Hematopoietic multipotent progenitor cell treated with erythropoietin and hydrocortisone succinate and interleukin-3 and kit ligand, for 4 days (in vitro differentiated cells): ENCODE measurements at places on chromosomes 13 and 19.

DNA sequence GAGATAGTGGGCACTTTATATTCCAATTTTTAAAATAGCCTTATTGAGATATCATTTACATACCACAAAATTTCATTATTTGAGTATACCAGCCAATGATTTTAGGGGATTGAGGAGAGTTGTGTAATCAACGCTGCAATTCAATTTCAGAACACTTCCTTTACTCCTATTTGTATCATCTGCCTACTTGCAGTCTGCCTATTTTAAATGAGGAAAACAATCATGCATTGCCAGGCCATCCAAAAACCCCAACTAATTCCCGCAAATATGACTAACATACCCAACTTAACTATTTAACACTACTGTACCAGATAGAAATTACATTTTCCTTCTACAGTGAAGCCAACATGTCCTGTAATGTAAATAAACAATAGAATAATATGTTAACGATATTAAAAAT, 26.7 kb downstream of the CAB39L start:
- no peak for DNase-seq

- DNase-seq, result no peak
Measured at GRCh38 chr19:35991731-35992450, 3.1 kb upstream of the SDHAF1 start.

GRCh38 chr19:1113030-1113985, 9.5 kb downstream of the GPX4 start:
- peak; percentile 95 for DNase-seq

- no peak for DNase-seq
Measured at GRCh38 chr13:44371421-44371820, 2.2 kb upstream of the SERP2 start.

DNA sequence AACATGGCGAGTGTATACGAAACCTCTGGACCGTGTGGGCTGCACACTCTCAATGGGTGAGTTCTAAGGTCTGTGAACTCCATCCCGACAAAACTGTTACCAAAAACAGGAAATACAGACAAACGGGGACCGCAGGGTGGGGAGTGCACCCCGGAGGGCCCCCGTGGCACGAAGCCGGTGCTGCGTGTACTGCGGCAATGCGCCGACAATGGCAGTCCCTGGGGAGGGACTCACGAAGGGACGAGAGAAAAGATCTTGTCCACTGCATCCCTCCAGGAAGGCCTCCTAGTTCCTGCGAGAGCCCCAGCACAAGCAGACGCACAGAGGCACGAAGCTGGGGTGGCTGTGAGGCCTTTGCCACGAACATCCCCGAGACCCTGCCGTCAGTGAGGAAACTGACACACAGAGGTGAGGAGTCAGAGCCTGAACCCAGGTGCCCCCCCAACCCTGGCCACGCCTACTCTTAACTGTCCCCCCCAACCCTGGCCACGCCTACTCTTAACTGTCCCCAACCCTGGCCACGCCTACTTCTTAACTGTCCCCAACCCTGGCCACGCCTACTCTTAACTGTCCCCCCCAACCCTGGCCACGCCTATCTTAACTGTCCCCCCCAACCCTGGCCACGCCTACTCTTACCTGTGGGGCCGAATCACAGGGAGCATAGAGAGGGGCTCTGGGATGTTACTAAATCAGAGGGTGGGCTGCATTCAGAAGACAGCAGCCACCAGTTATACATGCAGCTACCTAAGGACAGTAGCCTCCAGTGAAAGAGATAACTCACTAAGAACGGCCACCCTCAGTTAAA, 4.2 kb downstream of the MED16 start:
- peak; percentile 72 for DNase-seq

DNA sequence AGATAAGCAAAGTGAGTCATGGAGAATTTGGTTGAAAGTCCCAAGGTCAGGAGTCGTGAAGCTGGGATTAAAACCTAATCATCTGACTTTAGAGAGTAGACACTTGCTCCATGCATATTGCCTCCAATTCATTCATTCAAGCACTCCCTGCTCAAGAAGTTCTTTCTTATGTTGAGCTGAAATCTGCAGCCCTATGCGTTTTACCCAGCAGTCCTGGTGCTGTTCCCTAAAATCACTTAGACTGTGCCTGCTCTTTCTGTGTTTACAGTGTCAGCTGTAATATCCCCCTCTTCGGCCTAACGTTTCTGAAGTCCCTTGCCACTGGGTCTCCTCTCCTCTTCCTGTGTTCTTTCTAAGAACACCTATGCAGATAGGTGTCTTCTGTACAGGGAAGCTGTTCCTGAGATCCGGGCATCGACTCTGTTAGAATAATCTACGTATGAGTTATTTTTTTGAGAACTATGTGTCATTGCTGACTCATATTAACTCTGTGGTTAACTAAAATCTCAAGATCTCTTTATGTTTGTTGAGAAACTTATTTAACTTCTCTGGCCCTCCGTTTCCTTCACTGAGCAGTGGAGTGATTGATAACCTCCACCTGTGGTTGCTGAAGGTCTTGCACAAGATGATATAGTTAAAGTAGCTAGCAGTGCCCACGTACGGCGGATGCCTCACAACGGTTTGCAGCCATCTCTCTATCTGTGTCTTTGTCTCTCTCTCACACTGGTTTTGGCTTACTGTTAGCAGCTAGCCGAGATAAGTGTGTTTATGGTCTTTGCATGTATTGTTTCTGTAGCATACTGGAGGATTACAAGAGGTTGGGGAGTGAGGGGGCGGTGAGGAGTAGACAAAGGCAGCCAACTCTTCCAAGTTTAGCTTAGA, 4.7 kb downstream of the ALOX5AP start:
- peak; percentile 91 for DNase-seq

DNA sequence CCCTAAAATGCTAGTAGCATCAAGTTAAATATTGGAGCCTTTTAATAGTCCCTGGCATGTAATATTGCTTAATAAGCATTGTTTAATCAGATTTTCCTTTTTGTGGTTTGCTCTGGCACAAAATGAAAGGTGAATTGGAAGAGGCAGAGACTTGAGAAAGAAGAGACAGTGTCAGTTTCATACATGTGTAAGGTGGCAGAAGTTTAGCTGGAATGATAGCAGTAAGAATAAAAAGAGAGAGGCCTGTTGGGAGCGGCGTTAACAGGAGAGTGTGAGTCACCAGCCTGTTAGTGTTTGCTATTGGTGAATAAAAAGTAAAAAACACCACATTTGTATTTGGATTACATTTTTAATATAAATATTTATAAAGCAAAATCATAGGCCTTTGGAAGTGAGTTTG, 145.3 kb downstream of the PDS5B start:
- no peak for DNase-seq

- DNase-seq, result no peak
Measured at GRCh38 chr13:72109863-72110262, 242.9 kb upstream of the DACH1 start.

DNA sequence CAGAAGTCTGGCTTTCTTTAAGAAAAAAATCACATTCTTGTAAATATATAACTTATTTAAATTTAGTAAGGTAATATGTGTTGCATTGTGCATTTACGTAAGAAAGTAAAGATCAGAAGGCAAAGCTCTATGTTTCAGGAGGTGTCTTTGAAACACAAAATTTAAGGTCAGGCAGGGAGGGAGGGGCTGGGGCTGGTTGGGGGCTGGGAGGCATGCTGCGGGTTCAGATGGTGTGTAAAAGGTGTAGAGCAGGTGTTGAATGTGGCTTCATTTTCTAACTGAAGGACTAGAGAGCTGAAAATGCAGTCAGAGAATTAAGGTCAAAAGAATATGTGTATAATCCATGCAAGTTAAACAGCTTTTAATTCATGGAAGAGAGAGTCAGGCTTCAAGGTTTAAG, 14.3 kb downstream of the FAM216B start:
- no peak for DNase-seq

DNA sequence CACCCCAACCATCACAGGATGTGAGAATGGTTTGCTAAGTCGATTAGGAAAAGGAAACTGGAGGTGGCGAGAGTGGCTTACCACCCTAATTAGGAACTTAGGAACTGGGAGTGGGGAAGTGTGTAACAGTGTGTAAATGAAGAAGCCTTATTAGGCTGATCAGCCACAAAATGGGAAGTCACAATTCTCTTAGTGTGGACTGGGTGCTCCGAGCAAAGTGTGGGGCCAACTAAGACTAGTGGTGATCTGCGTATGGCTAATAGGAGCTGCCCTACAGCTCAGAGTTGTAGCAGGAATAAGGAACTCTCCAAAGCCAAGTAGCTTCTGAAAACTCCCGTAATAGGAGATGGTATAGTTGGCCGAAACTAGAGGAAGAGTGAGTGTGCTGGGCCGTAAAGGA, 7.6 kb downstream of the SIGLEC11 start:
- DNase-seq, result no peak

- DNase-seq, result no peak
Measured at GRCh38 chr19:17679526-17680229, 8.5 kb downstream of the UNC13A start.

- DNase-seq, result no peak
Measured at GRCh38 chr13:51019026-51019425, 92.0 kb downstream of the C13orf42 start.

DNA sequence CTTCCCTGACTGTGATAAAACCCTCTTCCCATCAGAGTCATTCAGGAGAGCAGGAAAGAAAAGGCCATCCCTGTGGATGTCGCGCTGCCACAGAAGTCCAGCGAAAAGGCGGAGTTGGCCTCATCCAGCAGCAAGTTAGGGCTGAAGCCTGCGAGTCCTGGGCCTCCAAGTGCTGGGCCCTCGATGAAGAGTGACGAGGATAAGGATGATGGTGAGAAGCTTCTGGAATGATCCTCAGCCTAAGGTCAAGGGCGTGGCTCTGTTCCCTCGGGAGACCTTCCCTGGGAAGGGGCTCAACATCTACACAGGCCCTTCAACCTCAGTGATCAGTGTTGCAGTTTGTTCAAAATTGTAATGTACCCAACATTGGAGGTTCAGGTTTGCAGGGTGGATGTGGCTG, 22.3 kb downstream of the TEX29 start:
- DNase-seq, result no peak

GRCh38 chr19:56133858-56134653, 7.0 kb upstream of the ZNF444 start:
- no peak for DNase-seq

- DNase-seq, result no peak
Measured at GRCh38 chr13:113954046-113954835, 19.6 kb downstream of the C13orf46 start.

- no peak for DNase-seq
Measured at GRCh38 chr13:98939660-98940191, 38.1 kb downstream of the DOCK9 start.

- no peak for DNase-seq
Measured at GRCh38 chr13:94700536-94700935, 11.8 kb downstream of the SOX21 start.

DNA sequence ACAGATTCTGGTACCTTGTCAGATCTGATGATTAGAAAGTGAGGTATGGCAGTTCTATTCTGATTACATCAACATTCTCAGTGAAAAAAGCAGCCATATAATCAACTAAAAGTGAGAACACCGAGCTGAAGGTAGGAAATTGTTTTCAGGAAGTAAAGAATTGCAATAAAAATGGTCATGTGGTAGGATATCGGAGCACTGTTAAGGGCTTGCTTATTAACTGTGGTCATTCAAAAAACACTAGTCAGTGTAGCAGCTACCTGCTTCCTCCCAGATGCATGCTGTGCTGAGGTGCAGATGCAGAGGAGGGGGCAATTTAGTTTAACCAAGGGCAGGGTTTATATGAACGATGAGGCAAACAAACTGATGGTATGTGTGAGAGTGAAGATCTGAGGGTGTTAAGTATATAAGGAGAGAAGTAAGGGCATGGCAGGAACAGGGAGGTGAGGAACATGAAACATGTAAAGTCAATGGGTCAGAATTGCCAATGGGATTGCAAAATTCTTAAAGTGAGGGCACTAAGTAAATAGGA, 111.9 kb downstream of the DIAPH3 start:
- no peak for DNase-seq

- no peak for DNase-seq
Measured at GRCh38 chr13:113407531-113408393, 43.8 kb upstream of the GRTP1 start.

- no peak for DNase-seq
Measured at GRCh38 chr19:5676105-5676771, 4.1 kb downstream of the MICOS13 start.

DNA sequence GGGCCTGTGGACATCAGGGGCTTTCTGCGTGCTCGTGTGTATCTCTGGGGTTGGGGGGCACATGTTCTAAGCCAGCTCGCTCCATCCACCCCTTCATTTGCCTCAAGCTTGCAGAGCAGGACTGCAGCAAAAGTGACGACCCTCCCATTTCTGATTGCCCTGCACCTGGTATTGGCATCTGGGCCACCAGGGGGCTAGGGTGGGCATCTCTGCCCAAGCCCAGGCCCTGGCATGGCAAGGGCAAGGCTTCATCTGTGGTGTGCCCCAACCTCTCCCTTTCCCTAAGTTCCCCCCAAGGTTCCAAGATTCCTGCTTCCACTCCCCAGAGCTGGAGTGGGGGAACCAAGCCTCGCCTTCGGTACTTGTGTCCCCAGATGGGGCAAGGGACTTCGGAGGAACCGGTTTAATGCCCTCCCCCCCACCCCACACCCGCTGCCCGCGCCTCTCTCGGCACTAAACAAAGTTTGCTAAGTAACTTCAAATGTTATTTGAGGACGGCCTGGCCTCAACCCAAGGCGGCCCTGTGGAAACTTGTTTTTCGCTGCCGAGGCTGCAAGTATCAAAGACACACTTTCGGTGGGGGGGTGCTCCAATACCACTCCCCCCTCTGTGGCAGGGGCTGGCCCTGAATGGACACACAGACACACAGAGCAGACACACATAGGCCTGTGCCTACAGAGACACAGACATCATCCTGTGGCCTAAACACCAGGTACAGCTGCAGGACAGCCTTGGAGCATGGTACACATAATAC, 12.2 kb downstream of the NFIX start:
- DNase-seq, result no peak
